ENCODE measurements at places on chromosomes 1 and 21. TPM values are rescaled to one million over a fixed set of nuclear protein-coding genes. Genes with fewer than 3 reads are reported as not detected.

MT1HL1 gene
- total RNA-seq, result not detected

GRCh38 chr1:42981255-42981805, 22.7 kb upstream of the SLC2A1 start:
- H3K27ac ChIP-seq, result no peak overlapping the region
- peaks cover 29% of the 10 kb centered on the region for H3K36me3 ChIP-seq
- peaks cover 13% of the 10 kb centered on the region for H3K4me1 ChIP-seq
- no peaks in the 10 kb centered on the region for H3K27me3 ChIP-seq

DNA sequence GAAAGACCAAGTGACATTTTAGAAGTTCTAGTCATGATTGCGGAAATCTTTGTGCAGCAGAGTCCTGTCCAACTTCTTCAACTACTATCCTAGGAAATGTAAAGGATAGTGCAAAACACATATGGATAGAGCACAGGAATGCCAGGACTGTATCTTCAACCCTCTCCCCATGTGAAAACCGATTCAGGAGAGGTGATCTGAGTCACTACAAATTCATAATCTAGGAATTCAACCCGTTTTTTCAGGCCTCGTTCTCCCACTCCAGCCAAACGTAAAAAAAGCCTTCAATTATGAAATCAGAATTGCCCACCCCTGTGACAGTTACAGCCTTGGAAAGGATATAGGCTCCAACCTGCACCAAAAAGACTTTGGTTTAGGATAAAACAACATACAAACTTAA, 52.9 kb upstream of the RGS1 start:
- no peaks in the 10 kb centered on the region for H3K4me1 ChIP-seq
- H3K4me3 ChIP-seq, result no peak overlapping the region
- H3K27ac ChIP-seq, result no peak overlapping the region
- H3K36me3 ChIP-seq, result no peaks in the 10 kb centered on the region
- H3K27me3 ChIP-seq, result no peaks in the 10 kb centered on the region

DNA sequence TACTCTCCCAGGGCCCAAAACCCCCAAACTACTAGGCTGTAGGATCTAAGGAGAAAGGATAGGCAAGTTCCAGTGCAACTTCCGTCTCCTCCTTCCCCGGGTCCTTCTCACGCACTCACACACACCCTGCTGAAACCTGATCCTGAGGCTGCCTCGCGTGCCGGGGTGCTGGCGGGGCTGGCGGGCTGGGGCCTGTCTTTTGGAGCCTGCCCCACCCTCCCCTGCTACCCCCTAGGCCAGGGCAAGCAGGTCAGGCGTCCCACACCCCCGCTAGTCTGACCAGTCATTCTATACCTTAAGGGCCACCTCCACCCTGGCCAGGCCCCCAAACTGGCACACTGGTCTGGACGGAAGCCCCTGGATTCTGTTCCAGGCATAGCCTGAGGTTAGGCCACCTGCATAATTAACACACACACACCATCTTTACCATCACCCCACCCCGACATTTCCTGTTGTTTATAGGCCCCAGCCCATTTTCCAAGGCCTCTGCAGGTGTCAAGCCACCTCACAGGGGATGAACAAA, 48.3 kb upstream of the ARTN start:
- no peaks in the 10 kb centered on the region for H3K36me3 ChIP-seq
- no peaks in the 10 kb centered on the region for H3K27me3 ChIP-seq
- H3K4me3 ChIP-seq, result no peak overlapping the region
- no peak overlapping the region for H3K27ac ChIP-seq
- peaks cover 12% of the 10 kb centered on the region for H3K4me1 ChIP-seq

- DNase-seq, result no peak
- H3K27me3 ChIP-seq, result no peaks in the 10 kb centered on the region
- H3K27ac ChIP-seq, result no peak overlapping the region
Measured at GRCh38 chr1:46026531-46026930, 105.9 kb downstream of the PIK3R3 start.

- H3K4me3 ChIP-seq, result no peak overlapping the region
- H3K4me1 ChIP-seq, result no peaks in the 10 kb centered on the region
- DNase-seq, result no peak
Measured at GRCh38 chr1:163959622-163960021, 599.4 kb upstream of the PBX1 start.

GRCh38 chr1:156859523-156860112, 701 bp upstream of the INSRR start:
- no peaks in the 10 kb centered on the region for H3K4me1 ChIP-seq
- no peaks in the 10 kb centered on the region for H3K36me3 ChIP-seq
- peaks cover 77% of the 10 kb centered on the region for H3K27me3 ChIP-seq
- H3K27ac ChIP-seq, result no peak overlapping the region
- peak; percentile 53 for DNase-seq

DNA sequence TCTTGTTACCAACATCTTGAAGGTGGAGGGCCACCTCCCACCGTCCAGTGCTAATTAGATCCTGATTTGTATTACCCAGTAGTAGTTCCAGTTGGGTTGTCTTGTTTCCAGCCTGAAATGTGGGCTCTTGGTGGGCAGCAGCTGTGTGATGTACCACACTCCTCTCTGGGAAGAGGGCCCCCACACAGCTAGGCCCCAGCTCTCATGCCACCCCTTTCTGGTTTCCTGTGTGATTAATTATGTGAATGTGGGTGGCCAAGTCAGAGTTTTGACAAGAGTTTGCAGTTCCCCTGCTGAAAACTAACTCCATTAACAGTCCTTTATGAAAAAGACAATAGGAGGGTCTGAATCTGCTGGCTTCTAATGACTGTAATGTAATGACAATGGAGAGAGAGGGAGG, 3.8 kb downstream of the HMGB4 start:
- H3K4me1 ChIP-seq, result no peaks in the 10 kb centered on the region
- no peak overlapping the region for H3K27ac ChIP-seq
- peak overlapping the region; percentile 43 for H3K4me3 ChIP-seq

KIF26B gene
- 0.20 TPM for total RNA-seq

DNA sequence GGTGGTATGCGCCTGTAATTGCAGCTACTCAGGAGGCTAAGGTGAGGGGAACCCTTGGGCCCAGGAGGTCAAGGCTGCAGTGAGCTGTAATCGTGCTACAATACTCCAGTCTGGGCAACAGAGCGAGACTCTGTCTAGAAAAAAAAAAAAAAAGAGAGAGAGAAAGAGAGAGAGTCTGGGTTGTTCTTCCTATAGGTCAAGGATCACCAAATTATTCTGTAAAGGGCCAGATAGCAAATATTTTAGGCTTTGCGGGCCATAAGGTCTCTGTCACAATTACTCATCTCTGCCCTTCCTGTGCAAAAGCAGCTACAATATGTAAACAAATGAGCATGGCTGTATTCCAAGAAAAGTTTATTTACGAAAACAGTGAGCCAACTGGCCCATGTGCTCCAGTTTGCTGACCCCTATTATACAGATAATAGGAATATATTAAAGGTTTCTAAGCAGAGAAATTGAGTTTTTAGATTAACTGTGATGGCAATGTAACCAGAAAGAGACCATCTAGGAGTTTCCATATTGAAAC, 2.1 kb downstream of the SASS6 start:
- H3K4me1 ChIP-seq, result no peaks in the 10 kb centered on the region
- peaks cover 8% of the 10 kb centered on the region for H3K36me3 ChIP-seq
- no peaks in the 10 kb centered on the region for H3K27me3 ChIP-seq
- H3K4me3 ChIP-seq, result no peak overlapping the region
- DNase-seq, result no peak

DNA sequence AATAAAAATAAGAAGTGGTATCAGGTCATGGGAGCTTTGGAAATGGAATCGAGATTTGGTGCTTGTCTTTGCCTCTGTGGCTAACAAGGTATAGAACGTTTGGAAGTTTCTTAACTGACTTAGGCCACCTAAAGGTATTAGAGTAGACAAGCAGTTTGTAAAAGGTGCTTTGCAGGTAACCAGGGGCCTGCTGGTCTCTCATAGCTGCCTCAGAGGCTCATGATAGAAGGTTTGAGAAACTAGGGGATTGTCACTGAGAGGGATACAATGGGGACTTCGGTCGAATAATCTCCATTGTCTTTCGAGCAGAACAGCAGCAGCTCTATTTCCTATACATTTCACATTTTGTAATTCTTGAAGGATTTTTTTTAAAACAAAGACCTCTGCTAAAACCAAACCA, 37.6 kb downstream of the C21orf91 start:
- DNase-seq, result no peak
- no peaks in the 10 kb centered on the region for H3K27me3 ChIP-seq
- H3K27ac ChIP-seq, result no peak overlapping the region
- peaks cover 33% of the 10 kb centered on the region for H3K36me3 ChIP-seq
- no peaks in the 10 kb centered on the region for H3K4me1 ChIP-seq
- H3K4me3 ChIP-seq, result no peak overlapping the region

DNA sequence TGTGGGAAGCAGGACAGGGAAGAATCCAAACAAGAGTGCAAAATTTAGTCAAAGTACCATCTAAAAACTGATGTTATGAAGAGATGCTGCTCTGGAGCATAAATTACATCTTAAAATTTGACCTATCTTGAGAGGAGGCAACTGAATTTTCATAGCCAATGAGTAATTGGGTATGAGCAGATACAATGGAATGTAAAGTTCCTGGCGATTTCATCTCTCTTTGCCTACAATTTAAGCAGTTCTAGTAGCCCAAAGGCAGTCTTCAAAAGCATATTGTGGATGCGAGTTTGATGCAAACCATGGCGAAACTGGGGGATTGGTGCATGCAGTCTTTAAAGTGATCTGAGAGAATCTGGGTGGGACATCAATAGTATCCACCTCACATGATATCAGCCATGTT, 1265.9 kb downstream of the BRINP3 start:
- H3K4me3 ChIP-seq, result no peak overlapping the region
- no peaks in the 10 kb centered on the region for H3K27me3 ChIP-seq
- DNase-seq, result no peak
- H3K27ac ChIP-seq, result no peak overlapping the region
- H3K4me1 ChIP-seq, result no peaks in the 10 kb centered on the region

DNA sequence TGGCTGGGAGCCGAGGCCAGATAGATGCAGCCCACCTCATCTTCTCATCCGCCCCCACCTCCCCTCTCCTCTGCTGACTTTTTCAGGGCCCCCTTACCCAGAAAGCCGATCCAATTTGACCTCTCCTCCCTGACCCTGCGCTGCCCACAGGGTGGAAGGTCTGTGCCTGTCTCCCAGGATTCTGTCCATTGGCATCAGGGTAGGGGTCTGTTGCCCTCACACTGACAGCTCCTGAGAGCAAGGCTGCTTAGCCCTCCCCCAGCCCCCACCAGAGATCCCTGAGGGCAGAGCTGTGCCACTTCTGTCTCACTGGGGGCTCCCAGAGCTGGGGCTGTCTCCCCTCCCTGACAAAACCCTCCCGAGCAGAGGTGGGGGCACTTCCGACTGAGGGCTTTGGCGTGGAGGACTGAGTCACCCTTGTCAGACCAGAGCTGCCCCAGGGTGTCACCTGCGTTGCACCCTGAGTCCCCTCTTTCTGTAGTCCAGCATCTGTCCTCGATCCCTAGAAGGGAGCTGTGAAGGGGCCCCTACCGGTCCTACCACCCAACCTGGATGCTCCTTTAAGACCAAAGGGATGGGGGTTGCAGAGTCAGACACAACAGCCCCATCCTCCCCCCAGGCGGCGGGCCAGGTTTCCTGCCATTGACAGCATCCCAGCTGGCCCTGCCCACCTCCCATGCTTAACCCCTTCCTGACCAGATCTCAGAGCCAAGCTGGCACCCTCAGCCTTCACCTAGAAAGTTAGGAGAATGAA, 2.4 kb upstream of the FAM110D start:
- peaks cover 11% of the 10 kb centered on the region for H3K4me1 ChIP-seq
- peaks cover 39% of the 10 kb centered on the region for H3K27me3 ChIP-seq
- no peak overlapping the region for H3K27ac ChIP-seq
- DNase-seq, result peak; percentile 73
- no peaks in the 10 kb centered on the region for H3K36me3 ChIP-seq
- H3K4me3 ChIP-seq, result peak overlapping the region; percentile 75

- DNase-seq, result no peak
- H3K4me1 ChIP-seq, result no peaks in the 10 kb centered on the region
- no peaks in the 10 kb centered on the region for H3K36me3 ChIP-seq
- H3K4me3 ChIP-seq, result no peak overlapping the region
Measured at GRCh38 chr1:92038695-92039346, 9.0 kb downstream of the EPHX4 start.

GRCh38 chr1:221897321-221897721, 155.4 kb upstream of the DUSP10 start:
- no peak overlapping the region for H3K27ac ChIP-seq
- no peaks in the 10 kb centered on the region for H3K27me3 ChIP-seq
- H3K4me1 ChIP-seq, result no peaks in the 10 kb centered on the region
- no peaks in the 10 kb centered on the region for H3K36me3 ChIP-seq

DNA sequence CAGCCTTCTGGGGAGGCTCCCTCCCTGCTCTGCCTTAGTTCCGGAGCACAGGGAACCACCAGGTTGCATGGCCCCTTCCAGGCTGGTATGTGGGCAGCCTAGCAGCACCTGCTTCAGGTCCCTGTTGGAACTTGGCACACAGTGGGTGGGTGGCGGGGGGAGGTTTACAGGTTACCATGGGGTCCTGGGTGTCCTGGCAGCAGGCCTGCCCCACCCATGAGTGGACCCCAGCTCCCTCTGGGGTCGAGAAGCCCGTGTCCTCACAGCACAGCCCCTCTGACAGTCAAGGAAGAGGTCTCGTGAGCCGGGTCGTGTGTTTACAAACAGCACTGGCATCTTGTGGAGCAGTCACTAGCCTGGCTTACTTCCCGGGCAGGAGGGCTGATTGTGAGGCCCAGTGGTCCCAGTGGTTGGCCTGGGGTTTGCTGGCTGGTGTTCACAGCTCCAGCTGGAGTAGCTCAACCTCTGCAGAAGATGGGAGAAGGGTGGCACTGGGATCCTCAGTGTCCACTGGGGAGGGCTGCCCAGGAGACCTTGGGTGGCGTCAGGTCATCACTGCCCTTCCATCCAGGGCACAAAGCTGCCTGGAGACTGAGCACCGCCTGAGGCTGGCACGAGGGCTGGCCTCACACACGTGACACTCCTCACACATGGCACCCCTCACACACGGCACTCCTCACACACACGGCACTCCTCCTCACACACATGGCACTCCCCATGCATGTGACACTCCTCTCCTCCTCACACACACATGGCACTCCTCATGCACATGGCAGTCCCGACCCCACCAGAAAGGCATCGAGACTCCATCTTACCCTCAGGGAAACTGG, 100.9 kb downstream of the RIPK4 start:
- H3K27ac ChIP-seq, result no peak overlapping the region
- no peak overlapping the region for H3K4me3 ChIP-seq
- H3K27me3 ChIP-seq, result no peaks in the 10 kb centered on the region

SPATA45 gene
- 0.68 TPM for total RNA-seq

- no peak overlapping the region for H3K27ac ChIP-seq
- DNase-seq, result peak; percentile 13
- peaks cover 13% of the 10 kb centered on the region for H3K36me3 ChIP-seq
- H3K4me3 ChIP-seq, result no peak overlapping the region
- H3K27me3 ChIP-seq, result no peaks in the 10 kb centered on the region
Measured at GRCh38 chr1:244324176-244324883, 127.4 kb downstream of the ADSS2 start.

- no peak overlapping the region for H3K4me3 ChIP-seq
- H3K36me3 ChIP-seq, result peaks cover 7% of the 10 kb centered on the region
- DNase-seq, result no peak
- no peak overlapping the region for H3K27ac ChIP-seq
- H3K4me1 ChIP-seq, result no peaks in the 10 kb centered on the region
- H3K27me3 ChIP-seq, result no peaks in the 10 kb centered on the region
Measured at GRCh38 chr1:201666645-201667044, 127.7 kb downstream of the NAV1 start.
